ENCODE measurements at places on chromosomes 13 and 19. TPM values are rescaled to one million over a fixed set of nuclear protein-coding genes. Genes with fewer than 3 reads are reported as not detected.

DNA sequence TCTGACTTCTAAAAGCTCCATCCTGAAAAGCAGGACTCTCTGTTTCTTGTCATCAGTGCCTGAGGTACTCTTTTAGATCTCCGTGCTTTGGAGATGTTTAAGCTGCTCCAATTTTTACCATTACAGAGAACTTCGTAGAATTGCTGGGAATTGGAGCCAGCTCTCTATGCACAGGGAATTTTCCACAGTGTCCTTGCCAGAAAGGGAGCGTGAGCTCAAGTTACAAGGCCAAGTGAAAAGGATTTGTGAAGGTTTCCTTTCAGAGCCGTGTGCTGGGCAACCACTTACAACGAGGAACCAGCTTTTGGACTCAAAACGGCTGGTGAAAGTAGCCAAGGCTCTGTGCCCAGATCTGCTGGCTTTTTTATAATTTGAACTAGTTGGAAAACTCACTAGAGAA is 82.6 kb downstream of the NUFIP1 start:
- no peak for DNase-seq

Gene OLFM2
- 11.1 TPM for total RNA-seq

DNA sequence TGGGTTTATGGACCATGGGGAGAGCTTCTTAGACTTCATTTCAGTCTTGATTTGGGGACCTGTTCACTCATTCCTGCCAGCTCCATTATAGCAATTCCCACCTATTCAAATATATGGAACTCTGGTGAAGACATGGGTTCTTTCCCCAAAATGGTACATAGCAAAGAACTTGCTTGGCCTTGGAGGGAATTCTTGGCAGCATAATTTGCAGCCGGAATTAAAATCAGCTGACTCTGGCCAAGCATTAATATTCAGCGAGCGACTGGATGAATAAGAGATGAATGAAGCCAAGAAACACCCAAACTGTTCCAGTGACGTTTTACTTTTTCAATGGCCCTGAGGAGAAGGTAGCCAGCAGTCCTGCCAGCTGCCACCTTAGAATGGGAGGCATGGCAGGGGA is 88.4 kb upstream of the SOX1 start:
- DNase-seq, result no peak

Gene ZNF324
- total RNA-seq, result 7.1 TPM

GRCh38 chr19:53538378-53539109 is 599 bp downstream of the ZNF331 start:
- DNase-seq, result no peak

- peak; percentile 2 for DNase-seq
Observed at GRCh38 chr13:81639984-81640582, 1299.2 kb upstream of the SPRY2 start.

Gene GAPDHS
- not detected for total RNA-seq

DNA sequence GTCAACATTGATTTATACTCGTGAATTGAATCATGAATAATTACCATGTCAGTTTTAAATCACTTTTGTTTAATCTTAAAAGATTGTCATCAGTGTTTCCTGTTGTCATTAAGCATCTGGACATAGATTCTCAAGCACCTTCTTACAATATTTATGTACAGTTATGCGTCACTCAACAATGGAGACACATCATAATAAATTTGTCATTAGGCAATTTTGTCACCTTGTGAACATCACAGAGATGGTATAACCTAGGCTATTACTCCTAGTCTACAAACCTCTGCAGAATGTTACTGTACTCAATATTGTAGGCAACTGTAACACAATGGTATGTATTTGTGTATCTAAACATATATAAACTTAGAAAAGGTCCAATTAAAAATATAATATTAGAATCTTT is 2130.9 kb upstream of the PCDH20 start:
- no peak for DNase-seq

Gene NKPD1
- not detected for total RNA-seq

Gene SYCN
- not detected for total RNA-seq

Gene FOSB
- total RNA-seq, result 1.2 TPM

All from H4 (cell line).